Suppressor macrophage (primary cell): ENCODE measurements at places on chromosomes 5 and 9.

- no peak for DNase-seq
These were observed 39.0 kb upstream of the ZNF622 start for GRCh38 chr5:16504571-16504970.

DNA sequence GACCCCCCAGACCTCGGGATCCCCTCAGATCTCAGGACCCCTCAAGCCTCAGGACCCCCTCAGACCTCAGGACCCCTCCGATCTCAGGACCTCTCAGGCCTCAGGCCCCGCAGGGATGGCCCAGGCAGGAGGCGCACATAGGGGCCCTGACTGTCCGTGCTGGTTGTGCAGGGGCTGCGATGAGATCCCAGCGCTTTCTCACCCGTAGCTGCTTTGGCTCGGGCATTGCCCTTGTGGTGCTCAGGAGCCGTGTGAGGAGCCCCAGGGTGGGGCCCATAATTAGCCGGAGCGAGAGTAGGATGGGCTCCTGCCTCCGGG, 680 bp upstream of the LPCAT1 start:
- no peak for DNase-seq

DNA sequence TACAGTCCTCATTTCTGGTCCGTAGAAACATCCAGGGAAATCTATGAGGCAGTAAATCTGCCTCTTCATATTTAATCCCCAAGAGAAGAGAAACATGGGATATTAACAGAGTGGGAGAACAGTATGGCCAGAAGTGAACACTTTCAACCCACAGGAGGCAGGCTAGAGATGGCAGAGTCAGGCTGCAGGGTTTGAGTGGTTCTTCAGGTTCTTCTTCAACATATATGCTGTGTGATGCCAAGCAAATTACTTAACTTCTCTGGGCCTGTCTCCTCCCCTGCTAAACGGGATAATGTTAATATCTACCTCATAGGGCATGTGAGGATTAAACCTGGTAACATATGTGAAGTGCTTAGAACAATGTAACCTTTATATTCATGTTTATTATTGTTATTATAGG, 321.8 kb downstream of the PSAT1 start:
- DNase-seq, result no peak

- no peak for DNase-seq
These were observed 43.2 kb downstream of the C5orf15 start for GRCh38 chr5:133925269-133925668.

DNA sequence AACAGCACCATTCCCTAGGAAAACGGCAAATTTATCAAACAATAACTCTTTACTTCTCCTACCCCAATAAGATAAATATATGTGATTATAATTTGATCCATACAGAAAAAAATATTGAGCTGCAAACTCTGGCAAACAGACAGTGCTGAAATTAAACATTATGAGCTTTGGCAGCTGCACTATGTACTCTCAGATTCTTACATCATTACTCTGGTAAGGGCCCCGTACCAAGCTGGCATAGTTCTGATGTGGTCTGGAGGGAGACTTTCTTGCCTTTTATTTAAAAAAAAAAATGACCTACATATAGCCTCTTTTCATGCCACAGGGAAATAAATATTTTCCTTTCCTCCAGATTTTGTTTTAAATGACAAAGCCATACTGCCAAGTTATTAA, 95.0 kb downstream of the NR6A1 start:
- no peak for DNase-seq

- no peak for DNase-seq
These were observed 99.2 kb downstream of the IRX1 start for GRCh38 chr5:3694819-3695218.

- no peak for DNase-seq
These were observed 7.2 kb downstream of the NDUFS6 start for GRCh38 chr5:1808439-1808838.

GRCh38 chr5:68344447-68345111, 129.0 kb downstream of the PIK3R1 start:
- DNase-seq, result peak; percentile 65

GRCh38 chr5:174291162-174291561, 245.7 kb downstream of the NSG2 start:
- no peak for DNase-seq
